Stimulated activated CD8-positive, alpha-beta memory T cell treated with anti-CD3 and anti-CD28 coated beads, Interleukin-4, amount 100 ng/mL, for 1 hour (primary cell): ENCODE measurements at places on chromosomes 7 and 10.

DNA sequence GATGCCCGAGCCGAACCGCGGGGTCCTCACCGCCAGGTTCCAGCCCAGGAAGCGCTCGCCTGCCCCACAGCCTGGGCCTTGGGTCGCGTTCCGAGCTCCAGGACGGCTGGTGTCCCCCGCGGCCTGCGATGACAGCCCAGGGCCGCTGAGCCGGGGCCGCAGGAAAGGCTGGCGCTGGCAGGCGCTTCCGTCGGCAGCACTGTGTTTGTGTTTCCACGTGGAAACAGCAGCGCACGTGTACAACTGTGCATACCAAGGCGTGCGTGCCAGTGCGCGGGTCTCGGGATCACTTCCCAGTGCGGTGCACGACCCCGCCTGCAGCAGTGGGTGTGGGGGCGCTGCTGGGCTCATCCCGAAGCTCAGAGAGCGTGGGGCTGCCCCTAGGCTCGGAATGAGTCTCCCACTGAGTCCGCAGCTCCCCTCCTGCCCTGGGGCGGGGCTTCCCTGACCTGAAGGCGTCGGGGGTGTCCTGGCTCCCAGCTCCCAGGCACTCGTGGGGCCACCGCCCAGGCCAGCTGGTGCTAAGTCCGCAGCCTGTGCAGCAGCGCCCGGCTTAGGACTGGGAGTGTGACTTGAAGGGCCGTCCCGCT is 17.2 kb downstream of the AP5Z1 start:
- DNase-seq = no peak

- no peak for DNase-seq
Observed at GRCh38 chr10:121860810-121861209, 67.0 kb downstream of the ATE1 start.

GRCh38 chr7:101094376-101094775 is 9.1 kb downstream of the TRIM56 start:
- DNase-seq = no peak

DNA sequence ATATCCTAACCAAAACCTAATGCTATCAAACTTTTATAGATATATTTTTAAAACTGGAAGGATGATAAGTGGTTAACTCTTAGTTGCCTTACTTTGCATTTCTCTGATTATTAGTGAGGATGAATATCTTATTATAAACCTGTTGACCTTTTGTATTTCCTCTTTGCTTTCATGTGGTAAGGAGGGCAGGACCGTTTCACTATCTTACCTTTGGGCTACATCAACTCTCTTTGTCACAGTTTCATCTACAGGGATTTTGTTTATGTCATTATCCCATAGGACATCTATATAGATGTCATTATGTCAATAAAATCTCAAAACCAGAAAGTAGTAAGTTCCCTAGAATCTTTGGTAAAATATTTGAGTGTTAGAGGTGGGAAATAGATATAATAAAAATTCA is 219.3 kb downstream of the THSD7A start:
- no peak for DNase-seq
